ENCODE measurements at places on chromosomes 11 and 22.
A peak's percentile ranks its signal among the peaks of the same experiment; 100 is the strongest.

- no peak for DNase-seq
These were observed 40.6 kb downstream of the NECTIN1 start for GRCh38 chr11:119688356-119688755.

- DNase-seq: no peak
These were observed 21.3 kb downstream of the IZUMO1R start for GRCh38 chr11:94325681-94326080.

- DNase-seq: no peak
These were observed 68.6 kb downstream of the LRP5 start for GRCh38 chr11:68380786-68381622.

DNA sequence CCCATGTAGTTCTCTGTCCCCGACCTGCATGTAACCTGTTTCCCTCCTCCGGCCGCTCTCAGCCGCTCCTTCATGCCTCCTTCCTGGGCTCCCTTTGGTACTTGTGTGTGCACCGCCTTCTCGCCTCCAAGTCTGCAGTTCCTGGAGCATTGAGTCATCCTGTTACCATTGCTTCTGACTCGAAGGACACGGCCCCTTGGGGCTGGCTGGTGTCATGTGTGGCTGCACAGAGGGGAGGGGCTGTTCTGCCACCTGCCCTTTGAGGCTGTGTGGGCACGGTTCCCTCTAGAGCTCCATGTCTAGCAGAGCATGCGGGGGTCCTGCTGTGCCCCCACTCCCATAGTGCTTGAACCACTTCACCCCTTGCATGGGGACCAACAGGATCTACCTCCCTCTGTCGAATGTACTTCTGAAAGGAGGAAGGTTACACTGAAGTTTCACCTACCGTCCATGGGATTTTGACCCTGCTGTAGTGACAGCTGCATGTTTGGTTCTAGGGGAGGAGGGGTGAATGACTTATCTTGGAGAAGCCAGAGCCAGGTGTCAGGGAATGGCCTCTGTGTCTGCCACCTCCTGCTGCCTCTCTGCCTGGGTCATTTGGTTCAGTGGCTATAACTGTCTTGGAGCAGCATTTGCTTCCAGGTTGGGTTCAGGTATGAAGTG, 39.6 kb downstream of the BCR start:
- no peak for DNase-seq

GRCh38 chr11:107268977-107269376, 188.6 kb downstream of the CWF19L2 start:
- no peak for DNase-seq

DNA sequence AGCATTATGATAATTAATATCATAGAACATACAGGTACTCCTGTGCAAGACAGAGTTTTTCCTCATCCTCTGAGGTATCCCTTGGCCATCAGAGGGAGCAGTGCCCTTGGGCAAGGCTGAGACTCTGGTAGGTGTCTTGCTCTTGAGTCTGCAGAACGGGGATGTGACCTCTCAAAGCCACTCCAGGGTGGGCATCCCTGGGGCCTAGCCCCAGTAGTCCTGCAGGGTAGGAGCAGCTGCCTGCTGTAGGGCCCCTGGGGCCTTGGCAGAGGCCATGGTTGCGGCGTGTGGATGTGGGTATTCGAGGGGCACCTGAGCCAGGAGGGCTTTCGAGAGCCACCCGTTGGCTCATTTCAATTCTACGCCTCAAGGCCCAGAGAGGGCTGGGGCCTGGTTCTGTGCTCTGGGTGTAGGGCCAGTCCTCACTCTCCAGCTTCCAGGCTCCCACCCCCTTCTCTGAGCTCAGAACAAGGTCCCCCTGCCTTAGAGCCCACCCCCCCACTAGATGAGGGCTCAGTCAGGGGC, 7.7 kb upstream of the OMP start:
- no peak for DNase-seq

- no peak for DNase-seq
These were observed 226.7 kb upstream of the NARS2 start for GRCh38 chr11:78801161-78801884.

- DNase-seq: no peak
These were observed 4.9 kb downstream of the NOL12 start for GRCh38 chr22:37690901-37691504.

DNA sequence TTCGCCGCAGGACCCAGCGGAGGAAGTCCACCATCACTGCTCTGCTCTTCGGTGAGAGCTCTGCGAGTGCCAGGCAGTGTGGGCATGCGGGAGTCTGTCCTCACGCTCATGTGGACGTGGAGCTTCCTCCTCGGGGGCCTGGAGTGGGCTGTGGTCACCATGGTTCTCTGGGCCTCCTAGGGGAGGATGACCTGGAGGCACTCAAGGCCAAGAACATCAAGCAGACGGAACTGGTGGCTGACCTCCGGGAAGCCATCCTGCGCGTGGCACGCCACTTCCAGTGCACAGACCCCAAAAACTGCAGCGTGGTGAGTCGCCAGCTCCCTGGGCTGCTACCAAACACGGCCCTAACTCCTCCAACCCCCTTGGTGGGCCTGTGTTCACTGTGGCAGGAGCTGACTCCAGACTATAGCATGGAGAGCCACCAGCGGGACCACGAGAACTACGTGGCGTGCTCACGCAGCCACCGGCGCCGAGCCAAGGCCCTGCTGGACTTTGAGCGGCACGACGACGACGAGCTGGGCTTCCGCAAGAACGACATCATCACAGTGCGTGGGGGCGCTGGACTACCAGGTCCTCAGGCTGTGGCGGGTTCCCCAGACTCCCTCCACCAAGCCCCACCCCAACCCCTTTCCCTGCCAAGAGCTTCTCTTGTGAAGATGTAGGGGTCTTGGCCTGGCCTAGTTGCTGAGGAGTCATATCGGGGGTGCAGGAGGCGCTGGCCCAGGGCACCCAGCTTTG, 36.8 kb downstream of the SGSM3 start:
- DNase-seq: no peak

GRCh38 chr11:87252869-87253268, 215.1 kb downstream of the TMEM135 start:
- no peak for DNase-seq

- DNase-seq: no peak
These were observed at the start of gene NR1H3 for GRCh38 chr11:47257517-47258316. NR1H3 (plus strand) TSS chr11:47257996; CDS start chr11:47259217, 1,221 bp downstream.

DNA sequence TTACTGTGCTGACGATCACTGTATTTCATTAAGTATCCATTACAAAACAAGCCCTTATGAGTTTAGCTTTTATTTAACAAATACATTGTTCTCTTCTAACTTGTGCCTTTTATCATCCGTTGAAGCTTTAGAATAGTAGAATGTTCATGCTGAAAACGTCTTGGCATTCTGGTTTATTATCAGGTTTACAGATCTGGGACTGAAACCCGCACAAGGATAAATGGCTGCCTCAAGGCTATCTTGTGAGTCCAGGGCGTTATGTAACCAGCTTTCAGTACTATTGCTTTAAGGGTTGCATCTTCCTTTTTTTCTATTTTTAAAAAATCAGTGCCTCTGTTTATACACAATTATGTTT, 66.6 kb upstream of the PRODH start:
- no peak for DNase-seq

DNA sequence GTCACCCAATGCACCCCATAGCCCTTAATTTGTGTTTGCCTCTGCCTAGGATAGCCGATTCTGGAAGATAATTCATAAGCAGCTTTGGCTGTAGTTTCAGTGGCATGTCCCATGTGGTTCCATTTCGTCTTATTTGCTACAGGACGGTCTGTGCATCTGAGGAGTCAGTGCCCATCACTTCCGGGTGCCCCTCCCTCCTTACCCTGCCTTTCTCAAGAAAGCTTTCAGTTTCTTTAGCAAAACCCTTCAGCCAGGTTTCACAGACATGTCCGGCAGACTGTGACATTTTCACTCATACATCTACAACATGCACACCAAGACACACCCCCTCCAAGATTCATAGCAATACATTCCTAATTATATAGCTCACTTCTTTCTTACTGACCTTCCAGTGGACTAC, 14.3 kb downstream of the TP53AIP1 start:
- no peak for DNase-seq

DNA sequence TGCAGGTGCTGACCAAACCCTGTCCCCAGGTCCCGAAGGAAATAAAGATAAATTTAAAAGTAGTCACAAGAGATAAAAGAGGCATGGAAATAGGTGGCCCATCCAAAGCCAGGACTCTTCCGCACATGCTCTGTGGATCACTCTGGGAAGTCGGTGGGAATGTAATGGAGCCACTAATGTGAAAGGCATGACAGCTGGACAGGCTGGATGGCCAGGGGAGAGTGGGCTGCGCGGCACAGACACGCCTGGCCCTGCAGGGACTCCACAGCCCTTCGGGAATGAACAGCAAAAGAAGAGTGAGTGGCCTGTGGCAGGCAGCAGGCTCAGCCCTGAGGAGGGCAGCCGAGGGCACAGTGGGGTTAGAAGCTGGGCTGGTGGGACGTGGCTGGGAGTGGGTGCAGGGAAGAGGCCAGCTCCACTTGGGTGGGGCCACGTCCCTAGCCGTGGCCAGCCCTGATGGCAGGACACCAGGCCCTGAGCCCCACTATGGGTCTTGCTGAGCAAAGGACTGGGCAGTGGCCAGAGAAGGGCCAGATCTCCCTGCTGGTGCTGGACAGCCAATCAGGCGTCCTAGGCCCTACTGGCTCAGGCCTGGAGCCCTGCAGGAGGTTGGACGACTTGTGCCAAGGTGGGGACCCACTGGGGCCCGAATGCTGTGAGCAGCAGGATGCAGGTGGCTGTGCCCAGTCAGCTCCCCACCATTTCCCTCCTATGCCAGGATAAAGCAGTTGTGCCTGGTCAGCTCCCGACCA, 31.3 kb upstream of the GNB1L start:
- no peak for DNase-seq

DNA sequence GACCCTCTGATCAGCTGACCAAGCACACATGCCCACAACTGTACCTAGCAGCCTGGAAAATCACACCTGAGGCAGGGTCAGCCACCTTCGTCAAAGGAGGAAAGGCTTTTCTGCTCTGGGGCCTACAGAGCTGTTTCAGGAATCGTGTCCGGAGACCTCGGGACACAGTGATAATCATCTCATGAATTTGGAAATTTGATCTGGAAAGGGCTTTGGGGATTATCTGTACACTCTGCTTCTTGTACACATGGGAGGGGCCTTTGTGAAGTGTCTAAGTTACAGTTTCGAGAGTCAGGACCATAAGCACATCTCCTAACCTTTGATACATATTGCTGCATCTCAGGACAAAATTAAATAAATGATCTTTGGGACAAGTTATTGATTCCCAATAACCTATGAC, 1421.2 kb upstream of the TENM4 start:
- DNase-seq: no peak

- no peak for DNase-seq
These were observed 84.6 kb upstream of the LRRC55 start for GRCh38 chr11:57097149-57097548.

DNA sequence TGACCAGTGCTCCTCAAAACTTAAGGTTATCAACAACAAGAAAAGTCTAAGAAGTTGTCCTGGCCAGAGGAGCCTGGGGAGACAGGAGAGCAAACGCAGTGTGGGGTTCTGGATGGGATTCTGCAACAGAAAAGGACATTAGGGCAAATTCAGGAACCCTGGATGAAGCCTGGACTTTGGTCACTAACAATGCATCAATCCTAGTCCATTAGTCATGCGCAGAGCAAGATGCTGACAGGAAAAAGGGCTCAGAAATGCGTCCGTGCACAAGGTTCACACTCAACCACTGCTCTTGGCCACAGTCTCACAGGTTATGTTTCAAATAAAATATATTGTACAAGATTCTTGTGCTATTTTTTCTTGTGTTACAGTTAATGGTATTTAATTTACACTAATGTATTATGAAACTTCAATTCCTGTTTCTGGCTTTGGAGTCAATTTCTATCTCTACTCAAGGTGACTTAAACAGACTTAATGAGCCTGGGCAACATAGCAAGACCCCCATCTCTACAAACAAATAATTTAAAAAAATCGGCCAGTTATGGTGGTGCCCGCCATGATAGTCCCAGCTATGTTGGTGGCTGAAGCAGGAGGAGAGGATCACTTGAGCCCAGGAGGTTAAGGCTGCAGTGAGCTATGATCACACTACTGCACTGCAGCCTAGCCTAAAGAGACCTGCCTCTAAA, 13.6 kb downstream of the GNB1L start:
- no peak for DNase-seq

- DNase-seq: no peak
These were observed 79.9 kb downstream of the WNT7B start for GRCh38 chr22:45896964-45897538.

DNA sequence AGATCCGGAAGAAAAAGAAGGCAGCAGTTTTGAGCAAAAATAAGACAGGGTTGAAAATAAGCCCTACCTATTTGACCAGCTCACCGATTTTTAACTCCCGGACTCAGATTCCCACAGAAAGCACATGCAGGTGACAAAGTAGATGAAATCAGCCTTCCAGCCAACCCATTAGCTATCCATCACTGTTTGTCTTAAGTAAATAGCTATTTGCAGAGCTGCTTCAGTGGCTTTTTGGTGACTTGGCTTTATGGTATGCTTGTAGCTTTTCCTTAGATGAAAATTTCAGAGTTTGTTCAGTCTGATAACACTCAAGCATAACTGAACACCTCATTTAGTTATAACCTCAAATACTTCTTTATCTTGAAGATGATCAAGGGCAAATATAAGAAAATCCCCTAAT, 192.6 kb downstream of the HIPK3 start:
- DNase-seq: no peak

DNA sequence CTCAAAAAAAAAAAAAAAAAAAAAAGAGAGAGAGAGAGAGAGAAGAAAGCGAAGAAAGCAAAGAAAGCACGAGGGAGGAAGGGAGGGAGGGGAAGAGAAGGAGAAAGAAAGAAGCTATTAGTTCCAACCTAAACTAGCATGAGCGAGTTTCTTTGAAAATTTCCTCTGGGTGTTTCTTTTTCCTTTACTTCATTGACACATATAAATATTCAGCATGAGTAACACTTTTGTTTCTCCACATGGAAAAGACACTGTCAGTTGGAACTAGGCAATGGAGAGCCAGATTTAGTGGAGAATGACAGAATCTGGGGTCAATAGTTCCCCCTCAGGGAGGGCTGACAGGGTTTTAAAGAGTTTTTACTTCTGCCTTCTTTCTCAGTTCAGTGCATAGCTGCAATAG, 257.4 kb downstream of the DDX10 start:
- DNase-seq: no peak

DNA sequence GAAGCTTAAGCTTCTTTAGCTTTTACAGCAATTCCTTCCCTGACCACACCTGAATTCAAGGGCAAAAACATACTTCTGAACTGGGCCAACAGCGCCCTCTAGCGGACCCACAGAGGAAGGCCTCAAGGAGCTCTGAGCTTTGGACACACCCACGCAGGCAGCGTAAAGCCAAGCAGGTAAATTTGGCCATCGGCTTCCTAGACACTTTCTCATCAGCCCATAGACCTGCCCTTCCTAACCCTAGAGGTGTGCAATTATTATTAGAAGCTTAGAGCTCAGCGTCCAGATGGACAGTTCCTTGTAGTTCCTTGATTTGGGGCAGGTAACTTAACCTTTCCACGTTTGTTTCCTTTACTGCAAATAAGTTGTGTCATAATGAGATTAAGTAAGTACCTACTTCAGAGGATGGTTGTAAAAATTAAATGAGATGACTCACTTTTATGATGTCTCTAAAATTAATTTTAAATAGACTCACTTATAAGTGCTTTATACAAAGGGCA, 25.7 kb upstream of the HMGXB4 start:
- DNase-seq: peak; percentile 36

GRCh38 chr11:87173185-87174039, 135.7 kb downstream of the TMEM135 start:
- no peak for DNase-seq

- no peak for DNase-seq
These were observed 35.0 kb upstream of the MOB2 start for GRCh38 chr11:1521382-1522080.
